ENCODE measurements at places on chromosomes 4 and X.

DNA sequence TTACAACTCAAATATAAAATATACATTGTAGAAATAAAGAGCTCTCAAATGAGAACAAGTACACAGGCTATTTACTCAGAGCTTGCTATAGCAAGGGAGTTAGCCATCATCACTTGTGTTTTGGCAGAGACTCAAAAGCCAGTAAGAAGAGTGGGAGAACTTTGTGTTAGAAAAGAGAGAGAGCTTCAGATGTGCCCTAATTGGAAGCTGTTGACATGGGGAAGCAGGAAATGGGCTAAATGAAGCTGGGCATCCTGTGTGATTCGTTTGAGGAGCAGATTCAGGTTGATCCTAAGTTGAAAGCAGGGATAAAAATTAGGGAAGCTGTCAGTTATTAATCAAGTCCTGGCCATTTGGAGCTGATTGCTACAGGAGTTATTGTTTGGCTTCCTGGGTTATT is 207.4 kb upstream of the MAOA start:
- no peak for DNase-seq

- DNase-seq = no peak
Observed at GRCh38 chrX:19629541-19629940, 114.2 kb upstream of the MAP3K15 start.

DNA sequence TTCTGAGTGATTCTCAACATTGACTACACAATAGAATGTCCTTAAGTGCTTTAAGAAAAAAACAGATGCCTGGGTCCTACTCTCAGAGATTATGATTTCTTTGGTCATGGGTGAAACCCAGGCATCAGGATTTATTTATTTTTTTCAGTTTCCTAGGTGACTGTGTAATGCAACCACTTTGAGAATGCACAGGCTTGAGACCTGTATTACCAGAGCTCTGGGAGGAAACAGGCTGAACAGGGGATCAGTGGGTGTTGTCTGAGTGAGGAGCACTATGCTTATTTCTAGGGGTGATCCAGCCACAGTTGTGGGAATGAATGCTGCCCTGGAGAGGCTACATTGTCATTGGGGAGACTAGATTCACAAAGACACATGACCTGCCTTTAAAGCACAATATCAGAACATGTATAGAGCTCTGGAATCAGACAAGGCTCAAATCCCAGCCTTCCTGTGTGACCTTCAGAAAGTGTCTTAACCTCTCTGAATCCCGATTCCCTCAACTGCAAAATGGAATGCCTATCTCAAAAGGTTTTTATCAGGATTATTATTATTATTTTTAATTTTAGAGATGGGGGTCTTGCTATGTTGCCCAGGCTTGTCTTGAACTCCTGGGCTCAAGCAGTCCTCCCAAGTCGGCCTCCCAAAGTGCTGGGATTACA is 61.6 kb upstream of the PRPS1 start:
- DNase-seq = no peak

DNA sequence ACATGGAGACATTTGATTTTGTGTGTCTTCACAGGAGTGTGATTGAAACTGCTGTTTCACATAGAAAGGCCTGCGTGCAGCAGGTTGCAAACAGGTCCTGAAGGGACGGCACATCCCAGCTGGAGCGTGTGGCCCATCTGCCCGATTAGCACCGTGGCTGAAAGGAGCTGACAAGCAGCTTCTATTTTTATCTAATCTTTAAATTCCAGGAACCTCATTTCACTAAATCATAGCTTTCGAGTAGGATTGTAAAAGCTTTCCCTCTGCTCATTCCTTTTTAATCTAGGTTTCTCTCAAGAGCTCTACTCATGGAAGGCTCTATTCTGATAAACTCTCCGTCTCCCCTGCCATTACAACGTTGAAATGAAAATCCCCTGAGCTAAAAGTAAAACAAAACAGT is 106.8 kb downstream of the FSTL5 start:
- no peak for DNase-seq

DNA sequence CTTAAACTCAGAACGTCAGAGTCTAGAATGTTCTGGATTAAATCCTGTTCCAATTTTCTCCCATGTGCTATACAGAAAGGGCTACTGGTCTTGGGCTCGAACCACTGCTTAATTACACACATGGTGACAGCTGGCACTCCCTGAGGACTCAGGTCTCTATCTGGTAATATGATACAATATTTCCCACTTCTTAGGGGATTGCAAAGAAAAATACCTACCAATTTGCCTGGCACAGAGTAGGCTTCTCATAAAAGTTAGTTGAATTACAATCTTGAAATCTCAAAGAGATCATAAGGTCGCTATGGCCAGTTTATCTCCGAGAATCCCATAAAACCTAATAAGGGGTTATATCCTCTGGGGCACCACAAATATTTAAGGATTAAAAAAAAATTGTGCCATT is 8.6 kb downstream of the GPM6B start:
- DNase-seq = no peak

- DNase-seq = no peak
Observed at GRCh38 chrX:34656842-34657725, at the start of gene TMEM47. Gene TMEM47, minus strand, starts transcription at chrX:34657285. Its CDS starts 256 bp downstream, at chrX:34657029.

GRCh38 chrX:16876696-16877095 is 6.5 kb upstream of the RBBP7 start:
- DNase-seq = no peak

DNA sequence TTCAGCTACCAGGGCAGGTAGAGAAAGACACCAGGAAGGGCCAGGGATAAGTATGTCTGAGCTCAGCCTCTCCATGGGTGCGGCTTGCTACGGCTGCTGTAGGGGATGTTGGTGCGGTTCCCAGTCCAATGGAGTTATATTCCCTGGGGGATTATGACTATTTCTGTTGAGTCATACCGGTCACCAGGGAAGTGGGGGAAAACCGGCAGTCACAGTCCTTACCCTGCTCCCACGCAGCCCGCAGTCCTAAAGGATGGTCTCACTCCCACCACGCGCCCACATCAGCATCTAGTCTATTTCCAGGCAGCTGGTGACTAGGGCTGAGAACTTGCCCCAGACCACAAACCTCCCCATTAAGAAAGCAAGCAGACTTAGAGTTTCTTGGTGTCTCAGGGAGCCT is 191.6 kb downstream of the VEGFC start:
- DNase-seq = no peak

DNA sequence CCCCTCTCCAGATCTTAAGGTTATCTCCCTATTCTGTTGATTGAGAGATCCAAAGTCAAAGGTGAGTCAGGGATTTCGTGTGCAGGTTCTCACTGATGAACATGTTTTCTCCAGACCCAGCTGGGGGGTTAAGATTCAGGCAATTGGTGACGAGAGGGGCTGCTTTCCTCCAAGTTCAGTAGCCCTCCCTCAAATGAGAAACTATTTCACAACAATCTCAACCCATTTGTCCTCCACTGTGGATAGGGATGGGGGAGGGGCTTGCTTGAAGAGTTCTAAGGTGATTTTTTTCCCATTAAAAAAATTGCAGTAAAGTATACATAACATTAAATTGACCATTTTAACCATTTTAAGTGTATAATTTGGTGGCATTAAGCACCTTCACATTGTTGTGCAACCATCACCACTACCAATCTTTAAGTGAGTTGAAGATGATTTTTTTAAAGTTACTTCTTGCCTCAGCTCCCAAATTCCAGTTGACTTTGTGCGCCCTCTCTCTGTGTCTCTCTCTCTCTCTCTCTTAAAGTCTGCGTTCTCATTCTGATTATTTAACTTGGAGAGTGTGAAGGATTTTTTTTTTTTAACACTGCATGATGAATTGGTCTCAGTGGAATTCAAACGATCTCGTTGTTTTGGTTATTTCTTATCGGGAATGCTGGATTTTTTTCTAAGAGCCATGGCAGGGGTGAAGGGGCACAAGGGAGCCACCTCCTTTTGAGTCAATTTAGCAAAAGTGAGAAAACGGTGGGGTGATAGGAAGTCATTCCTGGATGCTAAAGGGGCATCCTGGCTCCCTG is 175.9 kb downstream of the SHROOM3 start:
- no peak for DNase-seq

GRCh38 chrX:100995469-100995868 is 26.0 kb downstream of the ARL13A start:
- DNase-seq = no peak

- DNase-seq = no peak
Observed at GRCh38 chrX:150182161-150182560, 181.0 kb upstream of the MAMLD1 start.

All from GDM1 (cell line).